Stimulated activated CD4-positive, alpha-beta T cell treated with anti-CD3 and anti-CD28 coated beads, Interleukin-1b, Interleukin-23, amount 100 ng/mL, for 1 hour (primary cell): ENCODE measurements at places on chromosomes 7 and 10.

DNA sequence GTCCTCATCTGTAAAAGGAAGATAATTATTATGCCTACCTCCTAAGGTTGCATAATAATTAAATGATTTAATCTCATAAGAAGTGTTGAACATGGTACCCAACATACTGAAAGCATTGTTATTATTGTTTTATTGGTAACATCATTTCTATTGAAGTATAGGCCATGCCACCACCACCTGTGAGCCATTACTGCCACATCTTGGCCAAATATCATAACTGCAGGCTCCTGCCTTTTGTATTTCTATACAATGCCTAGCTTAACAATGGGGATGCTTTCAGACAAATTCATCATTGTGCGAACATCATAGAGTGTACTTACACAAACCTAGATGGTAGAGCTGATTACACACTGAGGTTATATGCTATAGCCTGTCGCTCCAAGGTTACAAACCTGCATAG is 61.1 kb upstream of the NPSR1 start:
- no peak for DNase-seq

GRCh38 chr7:55775051-55775420 is 87.5 kb downstream of the SEPTIN14 start:
- DNase-seq = no peak

GRCh38 chr10:124032087-124032935 is 61.1 kb downstream of the CHST15 start:
- no peak for DNase-seq

DNA sequence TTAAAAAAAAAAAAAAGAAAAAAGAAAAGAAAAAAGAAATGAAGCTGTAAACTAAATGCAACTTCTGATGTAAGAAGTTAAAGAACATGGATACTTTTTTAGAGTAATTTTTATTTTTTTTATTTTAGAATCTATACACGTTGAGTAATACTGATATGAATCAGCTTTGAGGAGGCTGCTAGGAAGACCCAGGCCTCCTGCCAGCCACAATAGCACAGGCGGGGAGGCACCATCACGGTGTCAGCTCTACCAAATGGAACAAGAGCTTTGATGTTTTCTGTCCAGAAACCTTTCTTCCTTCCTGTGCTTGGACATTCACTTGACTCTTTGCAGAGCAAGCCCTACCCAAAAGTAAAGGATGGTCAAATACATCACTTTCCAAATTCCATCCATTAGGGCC is 45.3 kb upstream of the EGR2 start:
- DNase-seq = no peak

DNA sequence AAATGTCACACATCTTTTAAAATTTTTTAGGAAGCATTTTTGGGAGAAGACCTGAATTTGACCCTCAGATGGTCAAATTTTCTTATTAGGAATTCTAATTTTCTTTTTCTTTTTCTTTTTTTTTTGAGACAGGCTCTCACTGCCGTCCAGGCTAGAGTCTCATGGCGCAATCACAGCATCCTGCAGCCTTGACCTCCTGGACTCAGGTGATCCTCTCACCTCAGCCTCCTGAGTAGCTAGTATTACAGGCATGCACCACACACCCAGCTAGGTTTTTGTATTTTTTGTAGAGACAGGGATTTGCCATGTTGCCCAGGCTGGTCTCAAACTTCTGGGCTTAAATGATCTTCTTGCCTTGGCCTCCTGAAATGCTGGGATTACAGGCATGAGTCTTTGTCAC is 65.4 kb downstream of the AKAP9 start:
- no peak for DNase-seq

DNA sequence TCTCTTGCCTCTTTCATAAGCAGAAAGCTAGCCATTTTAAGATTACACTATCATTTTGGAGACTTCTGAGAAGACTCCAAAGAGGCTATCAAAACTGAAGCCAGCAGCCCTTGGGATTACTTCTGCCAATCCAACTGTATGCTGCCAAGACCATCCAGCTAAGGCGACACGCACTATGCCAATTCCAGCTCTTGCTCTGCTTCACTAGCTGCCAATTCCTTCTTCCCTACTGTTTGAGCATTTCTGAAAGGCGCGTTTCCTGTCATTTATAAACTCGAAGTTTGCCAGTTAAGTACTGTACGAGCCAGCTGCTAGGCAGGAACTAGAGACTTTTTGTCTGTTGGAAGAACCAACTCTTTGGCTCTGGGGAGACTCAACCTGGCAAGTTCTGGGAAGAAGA is 36.5 kb downstream of the MALSU1 start:
- no peak for DNase-seq

- DNase-seq = no peak
Measured at GRCh38 chr10:52662256-52662655, 110.3 kb downstream of the MBL2 start.
